GM03348 (cell line): ENCODE measurements at places on chromosomes 12 and 14.

DNA sequence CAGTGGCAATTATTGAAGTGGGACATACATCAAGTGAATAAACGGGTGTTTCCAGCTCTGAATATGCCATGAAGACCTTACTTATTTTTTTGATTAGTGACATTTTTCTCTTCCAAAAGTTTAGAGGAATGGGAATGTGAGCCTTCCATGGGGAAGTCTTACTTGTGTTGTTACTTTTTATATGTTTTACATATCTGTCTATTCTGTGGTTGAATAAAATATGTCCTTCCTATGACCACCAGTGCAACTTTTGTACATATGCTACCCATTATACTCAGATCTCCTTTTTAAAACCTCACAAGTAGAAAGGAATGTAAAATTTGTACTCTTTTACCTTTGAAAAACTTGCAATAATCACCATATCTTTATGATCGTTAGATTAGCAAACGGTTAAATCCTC, 132.7 kb downstream of the MSRB3 start:
- peak; percentile 6 for DNase-seq

DNA sequence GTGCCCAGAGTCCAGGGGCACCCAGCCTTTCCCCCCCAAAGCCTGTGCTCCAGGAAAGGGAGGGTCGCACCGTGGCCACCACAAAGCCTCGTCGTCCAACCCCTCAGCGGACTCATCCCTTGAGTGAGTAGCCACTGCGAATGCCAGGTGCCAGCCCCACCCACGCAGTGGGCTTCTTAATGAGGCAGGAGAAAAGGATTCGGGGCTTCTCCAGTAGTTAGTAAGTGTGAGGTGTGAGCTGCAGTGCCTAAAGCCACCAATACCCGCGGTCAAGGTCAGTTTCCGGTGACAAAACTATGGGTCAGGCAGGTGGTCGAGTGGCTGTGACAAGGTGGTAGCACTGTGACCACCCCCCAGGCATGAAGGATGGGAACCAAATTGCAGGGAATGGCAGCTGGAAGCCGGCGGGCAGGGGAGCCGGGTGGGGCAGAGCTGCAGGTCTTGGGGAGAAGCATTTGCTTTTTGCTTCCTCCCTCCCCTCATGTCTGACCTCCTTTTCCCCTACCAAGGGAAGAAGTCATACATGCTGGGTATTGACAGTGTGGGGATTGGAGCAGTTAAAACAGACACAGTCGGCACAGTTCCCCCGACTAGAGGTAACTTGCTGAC, 8.0 kb downstream of the RAN start:
- DNase-seq = peak; percentile 8

DNA sequence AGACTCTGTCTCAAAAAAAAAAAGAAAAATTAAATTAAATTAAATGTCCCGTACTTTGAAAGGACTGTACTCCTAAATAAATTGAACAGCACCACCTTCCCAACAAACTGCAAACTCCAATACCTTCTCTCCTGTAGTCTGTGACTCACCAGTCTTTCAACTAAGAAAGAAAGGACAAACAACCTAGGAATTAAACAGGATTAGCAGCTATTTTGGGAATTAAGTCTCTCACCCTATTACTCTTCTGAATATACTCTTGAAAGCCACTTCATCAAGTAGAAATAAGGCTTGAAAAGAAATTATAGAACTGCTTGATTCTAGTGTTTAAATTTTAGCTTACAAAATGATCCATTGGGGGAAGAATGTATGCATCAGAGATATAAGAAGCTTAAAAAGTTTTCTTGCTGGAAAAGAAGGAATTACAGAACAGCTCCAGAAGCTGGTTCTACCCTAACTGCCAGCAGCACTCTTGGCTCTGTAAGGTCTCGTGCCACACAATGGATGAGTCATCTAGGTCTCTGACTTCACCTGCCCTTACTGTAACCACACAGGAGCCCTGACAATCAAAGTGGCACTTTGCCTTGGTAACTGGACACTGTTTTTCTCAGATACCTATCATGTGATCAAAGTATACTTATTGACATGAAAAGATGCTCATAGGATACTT, 57.0 kb upstream of the CERS5 start:
- DNase-seq = no peak

DNA sequence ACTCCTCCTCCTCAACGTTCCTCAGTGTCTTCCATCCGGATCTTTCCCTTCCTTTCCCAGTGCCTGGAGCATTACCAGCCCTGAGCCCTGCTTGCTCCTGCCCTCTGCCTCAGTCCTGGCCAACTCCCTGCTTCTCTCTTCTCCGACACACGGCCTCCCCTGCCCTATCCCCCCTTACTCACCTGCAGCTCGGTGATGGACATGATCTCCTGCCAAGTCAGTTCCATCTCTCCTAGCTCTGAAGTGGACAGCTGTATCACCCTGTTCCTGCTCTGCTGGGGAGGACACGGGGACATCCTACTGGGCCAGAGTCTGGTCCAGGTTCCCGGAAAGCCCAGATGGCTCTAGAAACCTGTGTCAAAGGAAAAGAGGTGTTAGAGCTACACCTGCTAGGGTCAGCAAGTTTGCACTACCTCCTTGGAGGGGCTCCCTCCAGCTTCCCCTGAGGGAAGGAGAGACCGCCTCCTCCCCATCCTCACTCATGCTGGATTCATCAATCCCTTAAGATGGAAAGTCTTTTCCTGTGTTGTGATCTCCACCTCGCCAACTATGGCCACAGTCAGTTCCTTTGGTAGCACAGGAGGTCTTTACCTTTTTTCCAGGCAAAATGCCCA, 5.8 kb downstream of the NFE2 start:
- DNase-seq = no peak

- DNase-seq = no peak
Measured at GRCh38 chr12:117897372-117898161, 71.2 kb downstream of the KSR2 start.

- no peak for DNase-seq
Measured at GRCh38 chr14:98950353-98950895, 321.6 kb downstream of the BCL11B start.

- DNase-seq = no peak
Measured at GRCh38 chr14:53946071-53946403, 10.6 kb downstream of the BMP4 start.

- DNase-seq = no peak
Measured at GRCh38 chr12:63307849-63308248, 156.8 kb upstream of the AVPR1A start.

- DNase-seq = no peak
Measured at GRCh38 chr12:75698052-75698451, 186.6 kb upstream of the KRR1 start.

- DNase-seq = no peak
Measured at GRCh38 chr12:132621657-132622435, 3.3 kb downstream of the P2RX2 start.

GRCh38 chr12:107092669-107093416, 506 bp downstream of the CRY1 start:
- no peak for DNase-seq

DNA sequence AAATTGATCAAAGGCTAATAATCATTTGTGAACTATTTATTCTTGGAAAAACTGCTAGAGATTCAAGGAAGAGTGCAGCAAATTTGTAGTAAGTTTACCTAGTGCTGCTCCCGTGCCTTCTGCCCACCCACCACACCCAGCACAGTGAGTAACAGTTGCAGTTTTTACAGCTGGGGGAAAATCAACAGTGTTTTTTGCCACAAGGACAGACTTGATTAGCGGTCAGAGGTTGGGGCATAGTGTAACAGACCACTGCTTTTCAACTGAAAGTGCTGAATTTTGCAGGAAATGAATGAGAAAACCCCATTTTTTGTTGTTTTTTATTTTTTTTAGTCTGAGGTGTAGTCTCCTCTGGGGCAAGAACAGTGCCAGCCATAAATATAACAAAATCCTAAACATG, 7.5 kb upstream of the KLRK1 start:
- no peak for DNase-seq

- DNase-seq = peak; percentile 3
Measured at GRCh38 chr14:55026441-55026792, 482 bp downstream of the WDHD1 start.

DNA sequence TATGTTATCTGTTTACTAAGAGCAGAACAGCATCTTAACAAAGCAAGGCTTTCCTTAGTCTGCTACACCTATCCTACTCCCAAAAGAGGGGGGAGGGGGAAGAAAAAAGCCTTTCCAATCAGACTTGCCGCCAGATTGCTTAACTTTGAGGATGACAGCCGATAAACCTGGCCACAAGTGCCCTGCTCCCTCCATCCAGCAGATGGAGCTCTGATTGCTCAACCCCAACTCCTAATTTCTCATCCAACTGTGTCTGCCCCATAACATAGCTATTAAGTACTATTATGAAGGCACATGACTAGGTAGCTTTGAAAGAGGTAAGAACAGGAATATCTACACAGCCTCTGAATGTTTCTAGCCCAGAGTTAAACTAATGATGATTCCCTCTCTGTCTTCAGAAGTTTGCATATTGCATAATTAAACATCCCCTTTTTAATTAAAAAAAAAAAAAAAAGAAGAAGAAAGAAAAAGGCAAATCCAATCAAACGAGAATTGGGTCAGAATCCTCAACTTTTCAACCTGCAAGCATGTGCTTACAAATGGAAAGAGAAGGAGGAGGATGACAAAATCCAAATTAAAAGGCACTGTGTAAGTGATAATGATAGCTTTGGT, 247.4 kb downstream of the GALC start:
- DNase-seq = peak; percentile 60

GRCh38 chr12:62045211-62045610, 215.0 kb upstream of the USP15 start:
- DNase-seq = no peak
